ENCODE measurements at places on chromosomes 5 and 9. TPM values are rescaled to one million over a fixed set of nuclear protein-coding genes. Genes with fewer than 3 reads are reported as not detected.

The NR4A3 gene
- 6.2 TPM for total RNA-seq

The AQP7 gene
- total RNA-seq: 150 TPM

The THBS4 gene
- 51.4 TPM for total RNA-seq

The GRAMD2B gene
- total RNA-seq: 24.6 TPM

The SH3RF2 gene
- 376 TPM for total RNA-seq

The SPINK4 gene
- not detected for total RNA-seq

The ECSCR gene
- total RNA-seq: 20.9 TPM

The PGGT1B gene
- total RNA-seq: 23.8 TPM

The PCDHB9 gene
- total RNA-seq: 1.2 TPM

The IFNA21 gene
- total RNA-seq: not detected

The PCDHGA3 gene
- total RNA-seq: 12.2 TPM
